ENCODE measurements at places on chromosomes 7 and 10. TPM values are rescaled to one million over a fixed set of nuclear protein-coding genes. Genes with fewer than 3 reads are reported as not detected.

DNA sequence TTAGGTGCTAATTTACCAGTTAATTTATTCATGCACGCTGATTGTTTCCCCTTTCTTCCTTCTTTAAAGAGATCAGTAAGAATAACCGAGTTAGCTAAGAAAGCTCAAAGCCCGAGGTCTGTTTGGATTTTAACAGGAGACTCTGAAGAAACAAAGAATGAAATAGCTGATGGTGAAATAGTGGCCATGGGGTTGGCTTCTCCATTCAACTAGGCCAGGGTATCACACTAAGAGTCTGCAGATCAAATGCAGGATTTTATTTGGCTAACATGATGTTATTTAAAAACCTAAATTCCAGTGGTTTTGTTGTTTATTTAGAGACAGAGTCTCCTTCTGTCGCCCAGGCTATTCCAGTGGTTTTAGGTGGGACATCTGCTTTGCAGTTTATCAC, 65.2 kb upstream of the SYPL1 start:
- no peak for DNase-seq
- H3K4me3 ChIP-seq: no peak overlapping the region
- H3K27me3 ChIP-seq: peaks cover 11% of the 10 kb centered on the region
- no peak overlapping the region for H3K27ac ChIP-seq
- no peaks in the 10 kb centered on the region for H3K4me1 ChIP-seq

DNA sequence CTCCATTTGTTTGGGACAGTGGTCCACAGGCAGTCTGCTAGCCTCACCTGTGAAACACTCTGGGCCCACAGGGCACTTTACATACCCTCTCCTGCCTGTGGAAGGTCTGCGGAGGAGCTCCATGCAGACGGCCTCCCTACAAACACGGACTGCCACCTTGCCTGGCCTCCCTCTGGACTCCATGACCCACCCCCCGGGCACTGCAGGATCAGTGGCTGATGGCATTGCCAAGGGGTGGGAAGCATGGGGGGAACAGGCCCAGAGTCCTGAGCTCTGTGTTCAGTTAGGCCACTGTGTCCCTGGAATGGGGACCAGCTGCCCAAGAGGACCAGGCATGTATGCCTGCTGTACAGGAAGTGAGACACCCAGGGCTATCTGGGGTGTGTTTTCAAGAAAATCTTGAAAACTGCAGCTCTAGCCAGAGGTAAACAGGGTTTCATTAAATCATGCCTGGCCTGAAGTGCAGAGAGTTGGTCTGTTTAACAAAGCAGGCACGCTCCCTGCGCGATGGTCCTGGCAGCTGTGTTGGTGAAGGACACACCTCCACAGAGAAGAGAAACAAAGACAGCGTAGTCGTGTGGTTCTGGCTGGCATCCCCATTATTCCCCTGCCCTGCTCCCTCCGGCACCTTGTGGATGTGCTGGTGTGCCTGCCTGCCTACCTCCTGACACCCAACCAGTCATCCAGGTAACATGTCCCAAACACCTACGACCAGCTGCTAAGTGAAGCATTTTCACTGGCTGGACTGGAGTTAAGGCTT, 470.8 kb upstream of the ZMIZ1 start:
- no peaks in the 10 kb centered on the region for H3K4me1 ChIP-seq
- DNase-seq: no peak
- no peak overlapping the region for H3K27ac ChIP-seq
- no peak overlapping the region for H3K4me3 ChIP-seq
- H3K36me3 ChIP-seq: no peaks in the 10 kb centered on the region
- H3K27me3 ChIP-seq: peaks cover 31% of the 10 kb centered on the region

DNA sequence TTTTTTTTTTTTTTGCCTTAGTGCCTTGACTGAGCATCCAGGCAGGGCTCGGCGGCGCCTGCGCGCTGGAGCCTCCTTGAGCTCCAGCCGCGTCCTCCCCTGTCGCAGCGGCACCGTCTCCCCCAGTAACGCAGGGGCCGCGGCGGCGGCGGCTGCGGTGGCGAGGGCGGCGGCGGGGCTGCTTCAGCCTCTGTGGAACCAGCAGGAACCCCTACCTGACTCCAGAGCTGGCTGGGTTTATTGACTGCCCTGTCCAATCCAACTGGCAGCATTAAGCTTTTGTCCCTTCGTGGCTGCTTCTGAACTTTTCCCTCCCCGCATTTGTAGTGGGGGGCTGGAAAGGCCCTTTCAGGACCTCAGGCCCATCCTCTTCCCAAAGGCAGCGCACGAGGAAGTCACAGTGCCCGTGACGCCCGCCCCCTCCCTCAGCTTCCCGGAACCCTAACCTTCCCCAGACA, at the start of gene GPR85:
TSS of gene GPR85 (minus strand) at position 397 of the 458 bp plus-strand sequence. CDS start 2,106 bp downstream, outside the sequence.
- peak within 1 kb of the TSS; percentile 97 for H3K27ac ChIP-seq
- H3K4me3 ChIP-seq: peak within 1 kb of the TSS; percentile 76
- H3K27me3 ChIP-seq: no peaks in the 10 kb centered on the region
- peak; percentile 93 for DNase-seq
- H3K36me3 ChIP-seq: no peaks in the 10 kb centered on the region

DNA sequence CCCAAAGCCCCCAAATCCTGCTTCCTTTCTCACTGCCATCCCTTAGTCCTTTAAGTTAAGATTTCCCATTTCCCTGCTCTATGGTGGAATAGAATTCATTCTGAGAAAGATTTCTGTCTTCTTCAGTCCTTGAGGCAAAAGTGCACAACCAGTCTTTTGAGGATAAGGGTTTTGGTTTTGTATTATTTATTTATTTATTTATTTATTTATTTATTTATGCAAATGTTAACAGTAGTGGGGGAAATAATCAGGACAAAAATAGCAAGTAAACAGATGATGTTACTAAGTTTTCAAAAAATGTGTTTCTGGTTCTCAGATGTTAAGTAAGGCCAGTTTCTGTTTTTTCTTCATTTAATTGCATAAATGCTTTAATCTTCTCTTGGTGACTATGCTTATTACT, 84.2 kb downstream of the GLCCI1 start:
- H3K4me3 ChIP-seq: no peak overlapping the region
- no peak for DNase-seq
- no peaks in the 10 kb centered on the region for H3K4me1 ChIP-seq
- H3K27me3 ChIP-seq: no peaks in the 10 kb centered on the region
- H3K27ac ChIP-seq: no peak overlapping the region

GRCh38 chr10:47408606-47409005, 24.5 kb upstream of the ZNF488 start:
- H3K4me3 ChIP-seq: no peak overlapping the region
- H3K4me1 ChIP-seq: peaks cover 8% of the 10 kb centered on the region
- H3K27ac ChIP-seq: no peak overlapping the region
- peaks cover 3% of the 10 kb centered on the region for H3K27me3 ChIP-seq
- no peak for DNase-seq

GRCh38 chr10:116385311-116385710, 42.3 kb upstream of the PNLIPRP3 start:
- no peak for DNase-seq
- H3K4me3 ChIP-seq: no peak overlapping the region
- H3K27ac ChIP-seq: no peak overlapping the region
- no peaks in the 10 kb centered on the region for H3K36me3 ChIP-seq
- H3K4me1 ChIP-seq: no peaks in the 10 kb centered on the region

- H3K27ac ChIP-seq: no peak overlapping the region
- DNase-seq: no peak
- no peaks in the 10 kb centered on the region for H3K36me3 ChIP-seq
- H3K27me3 ChIP-seq: no peaks in the 10 kb centered on the region
These were observed 129.7 kb upstream of the KLF6 start for GRCh38 chr10:3914733-3915132.

GRCh38 chr7:111853201-111853990, 291.1 kb upstream of the IMMP2L start:
- peaks cover 3% of the 10 kb centered on the region for H3K4me1 ChIP-seq
- DNase-seq: no peak
- H3K4me3 ChIP-seq: no peak overlapping the region
- H3K27me3 ChIP-seq: no peaks in the 10 kb centered on the region
- H3K27ac ChIP-seq: no peak overlapping the region

DNA sequence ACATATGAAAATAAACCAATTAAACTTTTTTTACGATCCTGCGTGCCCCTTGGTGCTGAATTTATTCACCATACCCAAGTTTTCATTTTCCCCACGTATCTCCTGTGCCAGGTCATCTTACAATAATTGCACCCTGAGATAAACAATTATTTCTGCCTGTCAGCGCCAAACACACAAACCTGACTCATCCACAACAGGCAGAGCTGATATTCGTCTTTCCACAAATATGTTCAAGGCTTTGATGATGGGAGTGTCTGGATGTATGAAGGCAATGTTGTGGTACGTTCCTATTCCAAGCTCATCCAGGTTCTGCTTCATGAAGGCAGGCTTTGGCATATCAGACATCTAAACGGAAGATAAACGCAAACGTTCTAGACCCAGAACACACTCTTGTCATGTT, 45.8 kb upstream of the RHEB start:
- H3K4me1 ChIP-seq: no peaks in the 10 kb centered on the region
- no peak overlapping the region for H3K4me3 ChIP-seq
- DNase-seq: no peak
- H3K27me3 ChIP-seq: no peaks in the 10 kb centered on the region

DNA sequence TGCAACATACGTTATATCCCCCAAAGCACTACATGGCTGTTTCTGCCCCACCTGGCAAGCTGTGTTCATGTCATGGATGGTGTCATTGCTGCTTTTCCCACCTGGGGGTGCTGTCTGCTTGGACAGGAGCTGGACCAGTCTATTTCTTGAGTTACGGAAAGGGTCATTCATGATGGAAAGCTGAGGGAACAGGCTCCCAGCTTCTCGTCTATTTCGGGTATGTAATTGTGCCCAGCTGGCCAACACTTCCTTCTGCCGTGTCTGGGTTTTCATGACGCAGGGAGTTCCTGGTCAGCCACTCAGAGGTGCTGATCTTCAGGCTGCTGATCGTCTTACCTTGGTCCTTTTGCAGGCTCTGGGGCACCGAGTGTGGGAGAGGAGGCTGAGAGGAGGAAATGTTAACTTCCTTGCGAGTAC, 8.6 kb downstream of the BTBD16 start:
- peak; percentile 89 for DNase-seq
- no peak overlapping the region for H3K27ac ChIP-seq
- H3K4me1 ChIP-seq: peaks cover 16% of the 10 kb centered on the region
- H3K27me3 ChIP-seq: no peaks in the 10 kb centered on the region
- no peaks in the 10 kb centered on the region for H3K36me3 ChIP-seq

DNA sequence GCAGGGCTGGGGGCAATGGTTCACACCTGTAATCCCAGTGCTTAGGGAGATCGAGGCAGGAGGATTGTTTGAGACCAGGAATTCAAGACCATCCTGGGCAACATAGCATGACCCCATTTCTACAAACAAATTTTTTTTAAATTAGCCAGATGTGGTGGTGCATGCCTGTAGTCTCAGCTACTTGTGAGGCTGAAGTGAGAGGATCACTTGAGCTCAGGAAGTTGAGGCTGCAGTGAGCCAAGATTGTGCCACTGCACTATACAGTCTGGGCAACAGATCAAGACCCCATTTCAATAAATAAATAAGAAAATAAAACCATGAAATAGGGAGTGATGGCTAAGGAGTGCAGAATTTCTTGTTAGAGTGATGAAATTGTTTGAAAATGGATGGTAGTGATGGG, 8.9 kb downstream of the GRID2IP start:
- H3K27ac ChIP-seq: no peak overlapping the region
- no peaks in the 10 kb centered on the region for H3K4me1 ChIP-seq
- H3K4me3 ChIP-seq: no peak overlapping the region
- no peaks in the 10 kb centered on the region for H3K27me3 ChIP-seq

The FXYD4 gene
- not detected for total RNA-seq

The GRID2IP gene
- not detected for total RNA-seq

The MYPN gene
- total RNA-seq: 1.8 TPM

The PNLIP gene
- not detected for total RNA-seq
